ENCODE measurements at places on chromosomes 2 and 18.

DNA sequence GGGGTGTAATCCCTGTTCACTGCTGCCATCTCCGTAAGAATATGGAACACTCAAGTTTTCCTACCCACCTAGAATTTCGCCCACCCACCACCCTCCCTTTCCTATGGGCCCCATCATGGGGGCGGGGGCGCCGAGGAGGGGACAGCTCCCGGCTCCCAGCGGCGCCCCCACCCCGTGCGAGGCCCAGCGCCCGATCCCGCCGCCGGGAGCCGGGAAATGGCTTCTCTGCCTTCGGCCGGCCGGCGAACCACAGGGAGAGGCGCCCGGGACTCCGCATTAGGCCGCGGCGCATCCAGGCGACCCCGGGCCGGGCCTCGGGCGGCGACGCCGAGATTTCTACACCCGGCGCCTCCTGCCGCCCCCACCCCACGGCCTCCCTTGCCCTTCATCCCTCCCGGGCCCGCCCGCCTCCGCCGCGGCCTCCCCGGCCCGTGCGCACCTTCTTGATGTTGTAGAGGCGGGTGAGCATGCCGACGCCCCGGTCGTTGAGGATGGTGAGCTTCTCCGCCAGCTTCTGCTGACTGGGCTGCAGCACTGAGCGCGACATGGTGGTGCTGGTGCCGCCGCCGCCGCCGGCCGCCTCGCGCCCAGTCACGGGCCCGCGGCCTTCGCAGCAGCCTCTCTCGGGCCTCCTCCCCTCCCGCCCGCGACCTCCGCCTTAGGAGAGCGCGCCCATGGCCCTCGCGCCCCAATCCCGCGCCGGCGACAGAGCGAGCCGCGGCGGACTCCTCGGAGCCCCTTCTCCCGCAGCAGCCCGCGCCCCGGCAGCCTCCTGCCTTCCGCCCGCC lies 510 bp downstream of the NCKAP1 start:
- no peak for DNase-seq

GRCh38 chr2:221747289-221747972 lies 175.3 kb upstream of the EPHA4 start:
- no peak for DNase-seq

DNA sequence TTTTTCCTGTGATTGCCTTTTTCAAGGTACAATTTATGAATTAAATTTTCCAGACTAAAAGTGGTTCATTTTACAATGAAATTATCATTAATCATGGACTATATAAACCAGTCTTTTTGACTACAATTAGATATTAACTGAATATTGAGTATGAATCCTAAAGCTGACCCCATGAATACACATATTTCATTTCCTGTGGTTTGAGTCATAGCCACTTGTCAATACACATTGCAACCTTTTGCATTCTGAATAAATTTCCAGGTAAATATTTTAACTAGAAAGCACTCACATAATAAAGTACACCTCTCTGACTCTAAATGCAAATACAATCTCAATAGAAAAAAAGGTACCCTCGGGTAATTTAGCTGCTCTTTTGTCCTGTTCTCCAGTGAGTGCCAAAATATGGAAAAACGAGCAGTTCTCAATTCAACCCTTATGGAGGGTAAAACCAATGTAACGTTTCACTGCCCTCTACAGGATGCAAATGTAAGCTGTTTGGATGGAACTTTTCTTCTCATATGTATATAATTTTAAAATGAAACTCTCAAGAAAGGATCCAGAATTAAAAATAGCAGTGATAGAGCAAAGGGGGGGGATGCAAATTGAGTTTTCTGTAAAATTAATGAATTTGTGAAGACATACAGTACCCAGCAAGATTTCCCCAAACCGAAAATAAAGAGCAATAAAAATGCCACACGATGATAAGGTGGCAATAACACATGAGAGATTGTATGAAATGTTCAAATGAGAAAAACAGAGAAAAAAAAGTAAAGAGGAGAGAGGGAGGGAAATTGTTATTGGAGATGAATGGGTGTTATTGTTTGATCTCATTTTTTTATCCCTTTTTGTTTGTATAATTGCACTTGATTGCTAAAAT lies 1795.7 kb upstream of the PIK3C3 start:
- DNase-seq = no peak

GRCh38 chr2:134261398-134262131 lies 7.7 kb downstream of the MGAT5 start:
- no peak for DNase-seq

- no peak for DNase-seq
These were observed 18.9 kb upstream of the DAPL1 start for GRCh38 chr2:158776231-158776630.

- no peak for DNase-seq
These were observed 420.4 kb downstream of the DSC3 start for GRCh38 chr18:30622104-30622503.
